ENCODE measurements at places on chromosomes 11 and 22.

DNA sequence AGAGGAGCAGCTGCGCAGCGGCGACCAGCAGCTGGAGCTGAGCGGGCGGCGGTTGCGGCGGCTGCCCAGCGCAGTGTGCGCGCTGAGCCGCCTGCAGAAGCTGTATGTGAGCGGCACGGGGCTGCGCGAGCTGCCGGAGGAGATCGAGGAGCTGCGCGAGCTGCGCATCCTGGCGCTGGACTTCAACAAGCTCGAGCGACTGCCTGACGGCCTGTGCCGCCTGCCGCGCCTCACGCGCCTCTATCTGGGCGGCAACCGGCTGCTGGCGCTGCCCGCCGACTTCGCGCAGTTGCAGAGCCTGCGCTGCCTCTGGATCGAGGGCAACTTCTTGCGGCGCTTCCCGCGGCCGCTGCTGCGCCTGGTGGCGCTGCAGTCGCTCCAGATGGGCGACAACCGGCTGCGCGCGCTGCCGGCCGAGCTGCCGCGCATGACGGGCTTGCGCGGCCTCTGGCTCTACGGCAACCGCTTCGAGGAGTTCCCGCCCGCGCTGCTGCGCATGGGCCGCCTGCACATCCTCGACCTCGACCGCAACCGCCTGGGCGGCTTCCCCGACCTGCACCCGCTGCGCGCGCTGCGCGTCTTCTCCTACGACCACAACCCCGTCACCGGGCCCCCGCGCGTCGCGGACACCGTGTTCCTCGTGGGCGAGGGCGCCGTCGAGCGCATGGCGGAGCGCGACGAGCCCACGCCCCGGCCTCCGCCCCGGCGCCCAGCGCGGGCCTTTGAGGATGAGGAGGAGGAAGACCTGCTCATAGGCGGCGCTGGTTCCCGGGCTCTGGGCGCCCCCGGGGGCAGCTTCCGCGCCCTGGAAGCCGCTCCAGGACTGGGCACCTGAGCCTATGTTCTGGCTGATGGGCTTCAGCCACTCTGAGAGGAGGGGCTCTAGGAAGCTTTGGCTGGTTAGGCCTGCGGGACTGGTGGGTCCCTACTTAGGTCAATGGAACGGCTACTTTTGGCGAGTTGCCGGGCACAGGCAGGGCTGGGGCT is 787 bp downstream of the LRRC10B start:
- peak; percentile 72 for DNase-seq

DNA sequence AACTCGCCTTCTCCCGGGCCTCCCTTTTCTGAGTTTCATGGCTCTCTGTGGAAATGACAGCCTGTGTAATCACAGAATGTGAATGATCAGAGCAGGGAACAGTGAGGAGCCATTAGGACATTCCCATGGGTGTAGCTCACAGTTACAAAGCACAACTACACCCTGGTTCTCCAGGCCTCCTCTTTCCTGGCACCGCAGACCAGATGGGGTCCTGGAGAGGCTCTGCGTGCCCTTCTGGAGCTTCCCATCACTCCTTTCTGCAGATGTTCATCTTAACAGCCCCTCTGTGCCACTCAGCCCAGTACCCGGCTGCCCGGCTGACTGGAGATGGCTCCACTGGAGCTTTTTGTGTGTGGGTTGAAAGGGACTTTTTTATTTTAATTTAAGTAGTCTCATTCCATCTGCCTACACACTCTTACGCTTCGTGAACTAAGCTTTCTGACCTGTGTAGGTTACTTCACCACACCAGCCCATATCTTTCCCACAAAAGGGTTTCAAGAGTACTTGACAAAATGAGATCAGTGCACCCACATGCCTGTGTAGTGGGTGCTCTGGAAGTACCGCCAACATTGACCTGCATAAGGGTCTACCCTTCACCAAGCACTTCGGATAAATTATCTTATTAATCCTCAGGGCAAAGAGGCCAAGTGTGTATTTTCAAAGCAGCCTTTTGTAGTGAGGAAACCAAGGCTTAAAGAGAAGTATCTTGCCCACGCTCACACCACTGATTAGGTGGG is 29.8 kb downstream of the SREBF2 start:
- DNase-seq = no peak

DNA sequence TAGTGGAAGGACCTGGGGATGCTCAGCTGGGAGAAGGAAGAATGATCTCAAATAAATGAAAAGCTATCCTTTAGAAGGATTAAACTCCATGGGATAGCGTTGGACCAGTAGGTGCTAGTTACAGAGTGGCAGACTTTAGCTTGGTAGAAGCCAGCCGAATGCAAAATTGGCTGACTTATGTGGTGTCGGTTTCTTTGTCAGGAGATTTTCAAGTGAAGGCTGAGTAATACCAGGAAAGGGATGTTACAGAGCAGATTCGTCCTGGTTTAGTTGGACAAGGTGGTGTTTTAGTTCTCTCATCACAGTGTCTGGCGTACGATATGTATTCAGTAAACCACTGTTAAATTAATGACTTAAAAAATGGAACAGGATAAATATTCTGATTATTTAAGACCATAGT is 26.0 kb downstream of the FDX1 start:
- no peak for DNase-seq

GRCh38 chr22:26707090-26707489 is 49.7 kb downstream of the MIAT start:
- DNase-seq = no peak

DNA sequence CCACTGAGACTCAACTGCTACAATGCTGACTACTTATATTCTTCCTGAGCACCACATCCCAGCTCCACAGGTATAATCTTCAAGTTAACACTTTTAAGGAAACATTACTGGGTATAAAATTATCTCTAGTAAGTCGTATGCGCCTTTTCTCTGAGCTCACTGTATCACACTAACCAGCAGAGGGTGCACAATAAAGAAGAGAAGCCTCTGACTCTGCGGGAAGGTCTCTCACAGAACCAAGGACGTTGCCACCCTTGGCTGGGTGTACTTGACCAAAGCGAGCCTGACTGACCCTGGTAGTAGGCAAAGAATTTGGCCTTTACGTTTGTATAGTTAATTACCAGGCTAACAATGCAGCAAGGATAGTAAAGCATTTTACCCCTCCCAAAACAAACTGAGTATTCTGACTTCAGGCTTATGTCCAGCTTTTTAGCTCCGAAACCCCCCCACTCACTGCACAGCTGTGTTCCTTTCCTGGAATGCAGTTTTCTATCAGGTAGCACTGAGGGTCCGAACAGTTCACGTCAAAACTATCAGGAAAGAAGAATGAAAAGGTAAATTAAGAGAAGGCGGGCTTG is at the start of gene BTBD18:
Gene BTBD18, minus strand, starts transcription at position 144 of the 578 bp plus-strand sequence. CDS start 631 bp downstream, outside the sequence.
- DNase-seq = no peak

DNA sequence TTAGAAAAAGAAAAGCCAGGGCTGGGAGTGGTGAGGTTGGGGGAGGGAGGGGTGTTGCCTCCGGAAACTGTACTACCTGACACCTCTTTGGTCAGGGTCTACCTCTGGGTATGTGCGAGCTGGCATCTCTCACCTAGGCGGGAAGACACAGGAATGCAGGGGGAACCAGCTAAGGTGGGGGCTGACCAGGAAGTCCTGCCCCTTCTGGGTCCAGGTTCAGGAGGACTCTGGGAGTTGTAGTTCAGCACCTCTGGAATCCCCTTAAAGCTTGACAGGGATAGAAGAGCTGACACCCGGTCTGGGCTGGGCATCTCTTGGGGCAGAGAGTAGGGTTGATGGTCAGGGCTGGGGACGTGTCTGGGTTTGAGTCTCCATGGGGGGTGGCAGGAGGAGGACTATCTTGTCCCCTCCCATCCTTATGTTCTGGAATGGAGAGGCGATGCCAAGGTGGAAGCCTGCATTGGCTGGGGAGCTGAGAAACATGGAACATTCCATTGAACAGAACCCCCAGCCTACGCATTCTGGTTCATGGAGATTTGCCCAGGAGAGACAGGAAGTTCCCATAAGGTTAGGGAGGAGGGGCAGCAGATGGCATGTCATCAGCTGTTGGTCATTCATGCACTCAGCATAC is 2.1 kb upstream of the KIAA1671 start:
- no peak for DNase-seq

DNA sequence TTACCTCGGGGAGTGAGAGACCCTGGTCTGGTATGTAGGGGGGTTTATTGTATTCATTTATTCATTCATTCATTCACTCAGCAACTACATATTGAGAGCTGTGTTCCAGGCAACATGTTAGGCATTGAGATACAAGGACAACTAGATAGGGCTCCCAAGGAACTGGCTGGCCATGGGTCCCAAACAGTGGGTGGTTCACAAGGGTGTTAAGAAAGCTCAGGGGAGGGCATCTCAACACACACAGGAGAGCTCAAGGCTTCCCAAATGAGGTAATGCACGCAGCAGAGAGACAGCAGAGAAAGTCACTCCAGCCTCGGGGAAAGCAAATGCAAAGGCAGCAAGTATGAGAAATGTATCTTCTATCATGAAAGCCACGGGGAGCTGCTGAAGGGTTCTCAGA is 51.8 kb downstream of the BTG4 start:
- no peak for DNase-seq

- DNase-seq = no peak
Observed at GRCh38 chr22:48781868-48782267, 1045.8 kb downstream of the BRD1 start.

DNA sequence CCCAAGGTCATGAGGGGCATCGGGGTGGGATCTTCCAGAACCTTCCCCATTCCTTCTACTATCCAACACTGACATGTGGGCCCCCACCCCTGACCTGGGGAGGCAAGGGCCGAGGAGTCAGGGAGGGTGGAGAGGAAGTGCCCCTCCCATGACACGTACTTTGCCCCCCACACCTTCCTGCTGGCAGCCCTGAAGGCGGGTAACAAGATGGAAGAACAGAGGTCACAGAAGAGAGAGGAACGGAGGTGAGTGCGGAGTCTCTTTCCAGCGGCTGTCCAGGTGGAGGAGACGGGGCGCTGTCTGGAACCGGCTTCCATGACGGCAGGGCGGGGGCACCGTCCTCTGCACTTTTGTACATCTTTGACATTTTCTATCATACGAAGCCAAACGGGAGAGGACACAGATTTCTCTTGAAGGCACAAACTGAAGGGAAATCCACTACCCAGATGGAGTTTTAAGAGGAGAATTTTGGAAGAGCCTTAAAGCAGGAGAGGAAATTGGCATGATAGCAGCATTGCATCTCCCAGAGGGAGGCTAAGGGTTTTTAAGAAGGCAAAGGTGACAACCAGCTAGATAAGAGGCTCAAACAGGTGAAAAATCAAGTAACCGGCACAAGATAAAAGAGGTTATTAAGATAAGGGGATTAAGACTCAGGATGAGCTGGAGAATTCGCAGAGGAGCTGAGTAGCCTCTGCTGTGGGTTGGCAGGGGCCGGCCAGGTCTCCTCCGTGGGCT is 16.7 kb downstream of the OSBPL5 start:
- DNase-seq = no peak

DNA sequence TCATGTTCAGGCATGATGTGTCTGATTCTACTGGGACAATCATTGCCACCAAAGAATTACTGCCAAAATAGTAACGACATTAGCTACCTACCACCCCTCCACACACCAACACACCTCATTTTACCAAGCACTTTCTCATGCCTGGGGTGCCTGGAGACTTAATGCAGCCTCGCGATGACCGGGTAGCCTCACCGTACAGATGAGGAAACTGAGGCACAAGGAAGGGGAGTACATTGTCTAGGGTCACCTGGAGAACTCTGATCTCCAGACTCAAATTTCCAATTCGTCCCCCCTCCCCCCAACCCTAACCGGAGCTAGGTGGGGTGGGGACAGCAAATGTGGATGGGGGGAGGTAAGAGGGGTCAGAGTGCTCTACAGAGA is 2.7 kb upstream of the RTN4RL2 start:
- no peak for DNase-seq
